ENCODE measurements at places on chromosomes 3 and 15.

GRCh38 chr3:140019946-140020345 lies 85.0 kb downstream of the CLSTN2 start:
- DNase-seq = no peak

- no peak for DNase-seq
These were observed at the start of gene CACNA1D for GRCh38 chr3:53493963-53494791. Gene CACNA1D, plus strand, starts transcription at chr3:53494611. Its CDS starts 556 bp downstream, at chr3:53495167.

- no peak for DNase-seq
These were observed 144.3 kb downstream of the EEFSEC start for GRCh38 chr3:128297401-128298138.

GRCh38 chr3:87503900-87504498 lies 227.6 kb upstream of the POU1F1 start:
- DNase-seq = no peak
